ENCODE measurements at places on chromosomes 4 and X.

DNA sequence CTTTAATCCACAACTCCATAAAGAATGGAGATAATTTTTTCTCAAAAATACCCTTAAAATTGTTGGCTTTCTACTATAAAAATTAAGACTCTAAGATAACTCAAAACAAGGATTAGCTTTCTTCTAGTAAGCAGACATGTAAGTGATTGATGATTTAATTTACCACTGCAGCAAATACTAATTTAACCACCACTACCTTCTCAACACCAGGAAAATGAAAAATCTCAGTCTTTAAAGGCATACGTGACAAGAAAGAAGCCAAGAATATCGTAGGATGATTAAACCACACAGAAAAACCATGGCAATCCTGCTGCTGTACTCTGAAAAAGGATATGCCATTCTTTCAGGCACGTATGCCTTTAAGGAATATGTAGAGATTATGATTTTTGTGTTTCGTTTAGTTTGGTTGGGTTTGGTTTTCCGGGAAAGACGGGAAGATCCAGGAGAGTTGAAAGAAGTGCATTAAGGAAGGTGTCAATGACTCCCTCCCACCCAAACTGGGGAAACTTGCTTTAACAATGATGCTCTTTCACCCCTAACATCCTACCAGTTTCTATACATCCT lies 881 bp downstream of the LRCH2 start:
- DNase-seq: peak; percentile 4

GRCh38 chrX:21799767-21800166 lies 39.6 kb upstream of the MBTPS2 start:
- no peak for DNase-seq

DNA sequence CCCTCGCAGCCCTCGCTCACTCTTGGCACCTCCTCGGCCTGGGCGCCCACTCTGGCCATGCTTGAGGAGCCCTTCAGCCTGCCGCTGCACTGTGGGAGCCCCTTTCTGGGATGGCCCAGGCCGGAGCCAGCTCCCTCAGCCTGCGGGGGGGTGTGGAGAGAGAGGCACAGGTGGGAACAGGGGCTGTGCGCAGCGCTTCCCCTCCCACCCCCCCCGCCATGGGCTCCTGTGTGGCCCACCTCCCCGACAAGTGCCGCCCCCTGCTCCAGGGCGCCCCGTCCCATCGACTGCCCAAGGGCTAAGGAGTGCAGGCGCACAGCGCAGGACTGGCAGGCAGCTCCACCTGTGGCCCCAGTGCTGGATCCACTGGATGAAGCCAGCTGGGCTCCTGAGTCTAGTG lies 220.2 kb downstream of the STPG2 start:
- no peak for DNase-seq

- no peak for DNase-seq
Observed at GRCh38 chrX:38859602-38860001, 58.3 kb downstream of the MID1IP1 start.

- DNase-seq: no peak
Observed at GRCh38 chrX:109925656-109926055, 77.3 kb upstream of the TMEM164 start.

DNA sequence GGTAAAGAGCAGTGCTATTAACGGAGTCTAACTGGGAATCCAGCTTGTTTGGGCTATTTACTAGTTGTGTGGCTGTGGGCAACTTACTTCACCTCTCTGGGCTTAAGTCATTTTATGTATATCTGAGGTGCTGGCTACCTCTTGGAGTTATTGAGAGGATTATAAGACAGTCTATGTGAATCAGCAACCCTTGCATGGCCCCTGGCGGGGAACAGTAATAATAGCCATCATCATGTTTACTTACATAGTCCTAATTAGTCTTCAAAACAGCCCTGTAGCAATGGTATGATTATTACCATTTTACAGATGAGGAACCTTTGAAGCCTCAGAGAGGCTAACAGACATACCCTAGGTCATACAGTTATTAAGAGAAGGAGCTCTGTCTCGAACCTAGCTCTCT lies 1.5 kb downstream of the HPRT1 start:
- DNase-seq: peak; percentile 2

- DNase-seq: no peak
Observed at GRCh38 chr4:127985989-127986388, 20.8 kb downstream of the ABHD18 start.

DNA sequence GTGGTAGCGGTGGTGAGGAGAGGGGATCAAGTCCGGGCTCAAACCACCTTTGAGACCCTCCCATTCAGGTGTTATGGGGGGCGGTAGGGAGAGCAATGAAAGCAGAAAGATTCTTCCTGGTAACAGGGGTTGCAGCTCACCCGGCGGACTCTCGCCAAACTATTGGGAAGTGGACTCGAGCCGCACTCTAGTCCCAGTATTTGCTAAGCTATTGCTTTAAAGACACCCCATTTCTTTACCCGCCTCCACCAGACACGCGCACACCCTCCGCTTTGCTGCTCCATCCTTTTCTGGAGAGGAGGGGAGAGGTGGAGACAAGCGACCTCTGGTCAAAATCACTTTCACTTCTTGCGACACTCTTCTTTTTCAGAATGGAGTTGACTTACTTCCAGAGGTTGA lies 625 bp upstream of the GABRA4 start:
- DNase-seq: peak; percentile 3

- no peak for DNase-seq
Observed at GRCh38 chr4:11286533-11286932, 142.2 kb downstream of the HS3ST1 start.

DNA sequence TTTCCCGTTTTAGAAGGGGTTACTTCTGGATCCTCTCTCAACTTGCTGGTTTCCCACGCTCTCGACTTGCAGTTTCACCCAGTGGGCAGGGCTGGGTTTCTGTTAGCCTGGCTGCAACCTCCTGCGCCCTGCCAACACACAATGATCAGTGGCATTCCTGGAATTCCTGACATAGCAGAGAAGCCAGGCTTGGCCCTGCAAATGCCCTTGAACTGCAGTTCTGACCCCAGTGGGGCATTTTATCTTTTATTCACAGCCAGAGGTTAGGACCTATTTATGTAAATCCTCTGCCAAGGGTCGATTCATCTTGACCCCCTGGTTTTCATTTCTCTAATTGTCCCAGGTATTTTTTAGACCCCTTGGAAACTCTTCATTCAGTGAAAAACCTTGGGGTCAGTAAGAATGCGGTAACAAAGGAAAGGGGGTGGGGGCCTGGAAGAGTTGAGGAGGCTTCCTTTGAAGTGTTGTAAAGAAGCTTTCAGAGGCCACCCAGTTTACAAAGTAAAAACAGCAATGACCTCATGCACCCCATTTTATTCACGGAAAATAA lies 217.6 kb downstream of the ZNF674 start:
- peak; percentile 75 for DNase-seq

GRCh38 chrX:120517936-120518335 lies 42.8 kb downstream of the CUL4B start:
- peak; percentile 82 for DNase-seq

DNA sequence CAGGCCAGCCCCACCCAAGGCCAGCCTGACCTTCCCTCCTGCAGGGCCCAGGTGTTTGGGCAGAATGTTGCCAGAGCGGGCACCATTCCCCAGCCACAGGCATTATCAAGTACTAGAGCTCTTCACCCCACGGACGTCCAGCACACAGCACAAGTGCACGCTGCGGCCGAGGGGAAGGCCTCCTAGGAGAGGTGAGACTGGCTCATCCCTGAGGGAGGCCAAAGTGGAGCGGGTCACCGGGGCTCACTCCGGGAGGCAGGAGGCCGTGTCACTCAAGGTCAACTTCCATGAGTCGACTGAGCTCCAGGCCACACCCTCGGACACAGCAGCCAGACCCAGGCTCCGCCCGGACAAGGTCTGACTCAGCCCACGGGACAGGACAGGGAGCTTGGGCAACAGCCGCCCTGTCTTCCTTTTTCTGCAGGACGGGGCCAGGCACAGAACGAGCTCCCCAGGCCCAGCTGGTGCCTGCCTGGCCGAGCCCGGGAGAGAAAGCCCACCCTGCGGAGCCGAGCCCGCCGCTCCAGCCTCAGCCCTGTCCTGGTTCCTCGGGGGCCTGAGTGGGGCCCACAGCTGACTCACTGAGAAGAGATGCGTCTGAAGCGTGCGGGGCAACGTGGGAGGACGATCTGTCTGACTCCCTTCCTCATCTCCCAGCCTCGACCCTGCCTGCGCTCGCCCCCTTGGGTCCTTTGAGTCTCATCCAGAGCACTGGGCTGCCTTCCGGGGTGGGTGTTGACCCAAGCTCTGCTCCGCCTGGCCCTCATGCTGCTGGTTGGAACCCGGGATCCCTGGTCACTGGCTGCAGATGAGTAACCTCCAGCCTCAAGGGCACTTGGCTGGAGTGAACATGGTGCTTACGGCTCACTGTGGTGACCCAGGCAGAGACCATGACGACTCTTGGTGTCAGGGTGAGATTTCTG lies 1.6 kb downstream of the SLC49A3 start:
- DNase-seq: peak; percentile 91

GRCh38 chr4:14867847-14868246 lies 134.4 kb upstream of the CPEB2 start:
- DNase-seq: no peak

DNA sequence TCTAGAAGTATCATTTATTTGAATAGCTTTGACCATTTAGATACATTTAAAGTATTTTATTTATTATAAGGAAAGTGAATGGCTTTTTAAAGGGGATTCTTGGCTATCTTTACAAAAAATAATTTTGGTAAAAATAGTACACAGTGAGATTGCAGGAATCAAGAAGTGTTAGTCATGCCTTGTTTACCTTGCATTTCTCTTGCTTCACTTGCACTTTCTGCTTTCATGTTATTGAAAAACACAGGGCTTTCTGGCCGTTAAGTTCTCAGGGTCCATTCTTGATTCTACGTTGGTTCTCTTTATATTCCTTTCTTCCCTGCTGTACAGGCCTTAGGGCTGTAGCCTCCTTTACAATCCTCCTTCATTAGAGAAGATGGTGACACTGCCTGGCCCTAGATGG lies 21.8 kb upstream of the SEC24D start:
- DNase-seq: no peak

DNA sequence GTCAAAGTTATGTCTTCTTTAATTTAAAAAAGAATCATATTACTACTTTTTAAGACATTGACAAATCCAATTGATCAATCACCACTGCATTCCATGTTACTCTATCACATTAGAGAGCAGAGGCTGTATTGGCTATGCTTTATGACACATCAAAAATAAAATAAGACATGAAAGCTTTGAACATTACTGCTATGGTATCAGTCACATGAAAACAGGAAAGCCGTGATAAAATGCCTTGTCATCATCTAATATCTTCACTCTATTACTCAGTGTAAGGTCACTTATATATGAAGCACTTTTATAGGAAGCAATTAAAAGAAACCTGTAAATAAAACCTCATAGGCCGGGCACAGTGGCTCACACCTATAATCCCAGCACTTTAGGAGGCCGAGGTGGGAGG lies 27.7 kb upstream of the CEP135 start:
- DNase-seq: peak; percentile 8

- peak; percentile 60 for DNase-seq
Observed at GRCh38 chrX:104098151-104098808, 14.0 kb upstream of the ZCCHC18 start.

DNA sequence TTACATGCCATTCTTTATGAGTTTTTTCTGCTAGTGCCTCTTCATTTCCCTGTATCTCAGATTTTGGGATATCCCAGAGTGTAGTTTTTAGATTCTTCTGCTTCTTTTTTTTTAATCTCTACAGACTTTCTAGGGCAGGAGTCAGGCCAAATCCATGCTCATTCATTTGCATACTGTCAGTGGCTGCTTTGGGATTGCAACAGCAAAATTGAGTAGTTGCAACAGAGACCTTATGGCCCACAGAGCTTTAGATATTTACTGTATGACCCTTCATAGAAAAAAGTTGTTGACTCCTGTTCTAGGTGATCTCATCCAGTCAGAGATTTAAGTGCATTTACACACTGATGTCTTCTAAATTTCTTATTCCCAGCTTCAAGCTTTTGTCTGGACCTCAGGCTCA lies 35.3 kb downstream of the ARFIP1 start:
- no peak for DNase-seq

GRCh38 chr4:158823461-158823873 lies 54.6 kb downstream of the FNIP2 start:
- DNase-seq: no peak

DNA sequence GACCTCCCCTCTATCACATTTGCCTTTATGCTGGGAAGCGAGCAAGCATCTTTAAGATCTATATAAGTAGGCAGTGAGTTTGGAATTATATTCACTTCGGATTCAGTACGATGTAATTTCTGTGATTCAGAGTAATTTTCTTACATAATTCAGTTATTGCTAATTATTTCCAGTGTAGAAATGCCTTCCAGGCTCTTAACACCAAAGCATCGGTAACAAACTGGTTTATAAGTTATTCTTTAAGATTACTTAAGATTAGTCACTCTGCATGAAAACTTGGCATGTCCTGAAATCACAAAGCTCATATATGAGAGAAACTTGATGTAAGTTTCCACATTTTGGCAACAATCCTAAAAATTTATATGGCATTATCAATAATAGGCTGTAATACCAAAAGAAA lies 120.8 kb downstream of the ADAMTS3 start:
- no peak for DNase-seq

DNA sequence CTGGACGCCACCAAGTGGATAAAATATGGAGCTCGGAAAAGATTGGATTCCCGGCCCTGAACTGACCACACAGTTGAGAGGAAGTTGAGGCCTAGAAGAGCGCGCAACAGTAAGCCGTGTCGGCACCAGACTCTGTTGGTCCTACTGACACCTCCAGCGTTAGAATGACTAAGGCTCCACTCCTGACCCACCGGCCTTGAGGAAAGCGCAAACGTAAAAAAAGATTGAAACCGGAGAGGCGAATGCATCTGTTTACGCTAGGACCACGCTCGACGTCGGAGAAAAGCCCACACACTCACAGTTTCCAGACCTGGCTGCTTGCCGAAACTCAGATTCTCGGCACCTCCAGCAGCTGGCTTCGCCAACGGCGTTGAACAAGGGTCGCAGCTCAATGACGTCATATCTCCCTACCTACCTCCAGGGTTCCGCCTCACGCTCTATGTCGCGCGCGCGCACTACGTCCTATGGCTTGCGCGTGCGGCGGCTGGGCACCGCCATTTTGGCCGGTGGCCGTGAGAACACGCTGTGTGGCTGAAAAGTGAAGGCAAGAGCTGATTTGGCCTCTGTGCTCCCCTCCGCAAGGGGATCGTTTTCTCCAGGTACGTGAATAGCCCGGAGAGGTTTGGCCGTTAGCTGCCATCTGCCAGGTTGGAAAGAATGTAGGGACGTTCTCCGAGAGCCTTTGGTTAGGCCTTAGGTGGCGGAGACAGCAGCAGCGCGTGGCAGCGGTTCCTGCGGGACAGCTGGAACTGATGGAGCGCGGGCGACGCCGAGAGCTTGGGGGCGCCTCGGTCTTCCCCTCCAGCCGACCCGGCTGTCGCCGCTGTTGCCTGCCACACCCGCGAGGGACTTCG lies at the start of the genes ABCE1 and ANAPC10:
TSS of gene ABCE1 (plus strand) at position 491 of the 854 bp plus-strand sequence. CDS start 6,102 bp downstream, outside the sequence.
TSS of gene ANAPC10 (minus strand) at position 376 of the 854 bp plus-strand sequence. CDS start 2,097 bp downstream, outside the sequence.
- peak; percentile 98 for DNase-seq
